MV-4-11 (cell line): ENCODE measurements at places on chromosomes 11 and 22.

- no peak for DNase-seq
Observed at GRCh38 chr11:124085997-124086846, 29.0 kb upstream of the VWA5A start.

- no peak for DNase-seq
Observed at GRCh38 chr11:35005141-35005780, 88.8 kb downstream of the PDHX start.

GRCh38 chr11:33894398-33894746 lies 2.5 kb upstream of the LMO2 start:
- no peak for DNase-seq

DNA sequence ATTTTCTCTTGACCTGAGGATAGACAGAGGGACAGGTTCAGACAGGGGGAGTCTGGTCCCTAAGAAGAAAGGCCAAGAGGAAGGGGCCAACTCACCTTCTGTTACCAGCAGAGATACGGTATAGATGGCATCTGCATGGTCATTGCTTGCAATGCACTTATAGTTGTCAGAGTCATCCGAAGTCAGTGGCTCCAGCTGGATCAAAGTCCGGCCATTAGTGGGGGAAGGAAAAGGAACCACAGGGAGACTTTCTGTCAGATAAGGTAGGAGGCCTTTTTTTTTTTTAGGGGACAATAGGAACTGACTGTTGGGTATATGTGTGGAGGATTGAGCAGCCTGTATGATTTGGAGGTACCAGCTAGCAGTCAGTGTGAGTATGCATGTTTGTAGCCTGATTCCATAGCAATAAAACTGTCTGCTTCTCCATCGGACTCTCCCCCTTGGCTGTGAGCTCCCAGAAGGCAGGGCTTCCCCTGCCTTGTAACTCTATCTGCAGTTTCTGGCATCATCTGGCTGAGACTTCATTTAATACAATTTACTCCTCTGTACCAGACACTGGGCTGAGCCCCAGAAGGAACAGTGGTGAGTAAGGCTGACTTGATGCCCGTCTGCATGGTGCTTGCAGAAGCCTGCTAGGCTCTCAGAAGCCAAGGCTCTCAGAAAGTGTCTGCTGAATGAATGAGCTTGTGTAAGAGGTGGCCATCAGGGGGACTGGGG lies 5.7 kb downstream of the IGSF22 start:
- no peak for DNase-seq

- DNase-seq: no peak
Observed at GRCh38 chr11:60360621-60361020, 17.7 kb upstream of the MS4A7 start.

- peak; percentile 38 for DNase-seq
Observed at GRCh38 chr11:112200252-112200651, 24.9 kb downstream of the BCO2 start.

GRCh38 chr22:29166180-29166579 lies 39.5 kb upstream of the EMID1 start:
- DNase-seq: peak; percentile 39

GRCh38 chr11:91876746-91877145 lies 347.9 kb upstream of the FAT3 start:
- no peak for DNase-seq

DNA sequence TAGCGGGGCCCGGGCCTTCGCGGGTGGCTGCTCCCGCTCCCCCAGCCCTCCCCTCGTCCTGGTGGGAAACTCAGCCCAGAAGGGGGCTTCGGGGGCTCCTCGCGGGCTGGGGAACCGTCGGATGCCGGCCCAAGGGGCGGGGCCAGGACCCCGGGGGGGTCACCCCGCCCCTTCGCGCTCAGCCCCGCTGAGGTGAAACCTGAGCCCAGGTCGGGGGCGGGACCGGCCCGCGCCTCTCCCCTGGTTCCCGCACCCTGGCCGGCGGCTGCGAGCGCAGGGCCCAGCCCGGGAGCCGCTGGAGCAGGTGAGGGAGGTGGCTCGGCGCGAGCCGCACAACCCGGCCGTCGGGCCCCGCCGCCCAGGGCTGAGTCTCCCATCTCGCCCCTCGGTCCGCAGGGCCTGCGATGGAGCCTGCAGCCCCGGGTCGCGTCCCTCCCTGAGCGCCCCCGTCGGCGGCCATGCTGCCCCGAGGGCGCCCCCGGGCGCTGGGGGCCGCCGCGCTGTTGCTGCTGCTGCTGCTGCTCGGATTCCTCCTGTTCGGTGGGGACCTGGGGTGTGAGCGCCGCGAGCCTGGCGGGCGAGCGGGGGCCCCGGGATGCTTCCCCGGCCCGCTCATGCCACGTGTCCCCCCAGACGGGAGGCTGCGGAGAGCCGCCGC lies at the start of gene LARGE2:
TSS of gene LARGE2 (plus strand) at position 232 of the 658 bp plus-strand sequence. CDS start at position 459, 227 bp downstream.
- DNase-seq: no peak

GRCh38 chr22:27523711-27524110 lies 277.8 kb downstream of the MN1 start:
- DNase-seq: no peak

- DNase-seq: no peak
Observed at GRCh38 chr22:20000246-20001081, 16.2 kb downstream of the ARVCF start.

- no peak for DNase-seq
Observed at GRCh38 chr11:62266558-62266957, 3.4 kb upstream of the SCGB2A2 start.

DNA sequence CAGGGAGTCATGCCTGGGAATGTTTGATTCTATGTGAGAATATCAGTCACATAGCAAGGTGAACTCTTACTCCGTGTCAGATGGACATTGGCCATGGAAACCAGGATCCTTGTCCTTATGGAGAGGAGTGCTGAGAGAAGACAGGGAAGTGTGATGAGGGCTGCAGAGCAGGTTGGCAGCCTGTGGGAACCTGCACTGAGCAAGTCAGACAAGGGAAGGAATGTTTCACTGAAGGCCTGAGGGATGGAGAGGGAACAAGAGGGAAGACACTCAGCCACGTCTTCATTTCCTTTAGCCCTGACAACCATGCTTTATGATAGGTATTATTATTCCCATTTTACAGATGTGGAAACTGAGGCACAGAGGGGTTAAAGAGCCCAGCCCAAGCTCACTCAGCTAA lies 38.4 kb upstream of the HORMAD2 start:
- DNase-seq: no peak

- peak; percentile 60 for DNase-seq
Observed at GRCh38 chr11:6156628-6157359, 13.3 kb downstream of the OR52B2 start.

- peak; percentile 55 for DNase-seq
Observed at GRCh38 chr11:128837627-128838026, 29.5 kb downstream of the KCNJ1 start.

DNA sequence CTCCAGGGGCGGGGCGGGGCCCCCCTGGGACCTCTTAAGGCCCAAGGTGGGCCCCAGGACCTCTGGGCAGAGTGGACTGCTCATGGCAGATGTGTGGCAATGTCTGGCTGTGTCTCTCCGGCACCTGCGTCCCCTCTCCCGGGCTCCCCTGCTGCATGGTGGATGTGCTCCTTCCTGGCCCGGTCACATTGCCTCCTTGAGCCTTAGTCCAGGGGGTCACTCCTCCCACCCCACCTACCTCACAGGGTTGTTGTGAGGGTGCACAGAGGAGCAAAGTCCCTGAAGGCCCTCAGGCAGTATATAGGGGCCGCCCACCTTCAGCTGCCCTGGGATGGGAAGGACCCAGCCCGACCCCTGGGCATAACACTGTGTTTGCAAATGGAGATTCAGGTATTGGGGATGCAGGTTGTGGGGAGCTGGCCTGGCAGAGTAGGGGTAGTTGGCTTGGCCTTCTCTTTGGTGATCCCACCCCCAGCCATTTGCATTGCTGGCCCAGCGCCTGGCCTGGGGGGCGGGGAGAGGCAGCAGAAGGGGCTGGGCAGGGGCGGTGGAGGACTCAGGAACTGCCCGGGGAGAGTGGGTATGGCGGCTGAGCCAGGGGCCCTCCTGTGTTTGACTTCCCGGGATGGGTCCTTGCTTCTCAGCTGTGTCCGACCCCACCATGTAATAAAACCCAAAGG lies 11.3 kb downstream of the KCTD17 start:
- DNase-seq: no peak

- DNase-seq: no peak
Observed at GRCh38 chr11:128688896-128689546, 4.9 kb upstream of the FLI1 start.

- DNase-seq: no peak
Observed at GRCh38 chr22:24429411-24430365, 2.3 kb downstream of the ADORA2A start.
